ENCODE measurements at places on chromosomes 5 and 9.

- DNase-seq = no peak
These were observed 478.5 kb upstream of the KIF2A start for GRCh38 chr5:61827445-61827975.

DNA sequence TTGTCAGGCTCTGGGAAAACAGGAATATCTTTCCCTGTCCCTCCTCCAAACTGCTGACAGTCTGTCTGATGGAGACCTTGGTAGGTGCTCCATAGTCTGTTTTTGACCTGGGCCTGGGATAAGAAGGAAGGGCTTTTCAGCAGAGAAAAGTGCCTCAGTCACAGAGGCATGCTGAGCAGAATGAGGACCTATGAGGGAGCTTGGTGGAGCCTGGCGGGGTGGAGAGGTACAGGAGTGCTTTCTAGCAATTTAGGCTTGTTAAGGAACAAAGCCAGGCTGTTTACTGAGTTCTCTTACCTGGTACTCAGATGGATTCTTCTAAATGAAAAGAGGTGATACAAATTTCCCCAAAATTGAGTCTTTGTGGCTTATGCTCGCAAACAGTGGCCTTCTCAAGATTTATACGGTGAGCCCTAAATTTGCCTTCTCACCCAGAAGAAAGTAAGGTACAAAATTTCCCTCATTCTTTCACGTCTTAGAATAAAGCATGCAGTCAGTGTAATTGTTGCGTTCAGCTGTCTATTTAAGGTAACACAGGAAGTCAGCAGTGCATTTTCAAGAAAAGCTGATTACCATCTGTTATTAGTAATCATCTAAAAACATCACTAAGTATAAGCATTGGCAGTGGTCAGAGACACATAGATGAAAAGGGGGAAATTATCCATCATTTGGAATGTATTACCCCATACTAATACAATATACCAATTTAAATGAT, 28.6 kb upstream of the IL13 start:
- DNase-seq = no peak

- DNase-seq = peak; percentile 42
These were observed 40.2 kb downstream of the RASA1 start for GRCh38 chr5:87307796-87308423.

DNA sequence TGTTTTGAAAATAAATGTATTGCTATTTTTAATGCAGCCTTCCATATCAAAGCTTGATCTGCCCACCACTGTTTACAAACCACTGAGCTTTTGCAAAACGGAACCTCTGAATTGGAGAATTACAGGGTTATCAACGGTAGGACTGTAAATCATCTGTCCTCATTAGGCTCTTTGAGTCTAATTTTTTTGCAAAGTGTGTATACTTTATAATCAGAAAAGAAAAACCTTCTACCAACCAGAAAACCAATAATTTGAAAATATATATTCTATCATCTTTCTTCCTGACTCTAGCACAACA, 6.8 kb upstream of the SLC2A8 start:
- DNase-seq = no peak

DNA sequence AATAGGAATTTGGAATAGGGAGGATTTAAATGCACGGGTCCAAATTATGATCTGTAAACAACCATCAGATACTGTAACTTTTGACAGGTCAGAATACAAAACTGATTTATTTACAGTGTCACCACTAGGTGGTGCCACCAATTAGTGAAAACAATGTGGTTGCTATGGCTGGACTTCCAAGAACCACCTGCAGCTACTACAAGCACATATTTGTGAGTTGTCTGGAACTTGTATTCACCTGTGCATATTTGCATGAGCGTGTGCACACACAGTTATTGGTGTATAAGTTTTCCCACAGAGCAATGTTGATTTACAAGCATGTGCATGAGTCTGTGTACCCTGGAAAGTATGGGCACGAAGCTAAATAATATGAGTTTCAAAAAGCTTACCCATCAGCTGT, 3.0 kb upstream of the HRCT1 start:
- DNase-seq = peak; percentile 68

DNA sequence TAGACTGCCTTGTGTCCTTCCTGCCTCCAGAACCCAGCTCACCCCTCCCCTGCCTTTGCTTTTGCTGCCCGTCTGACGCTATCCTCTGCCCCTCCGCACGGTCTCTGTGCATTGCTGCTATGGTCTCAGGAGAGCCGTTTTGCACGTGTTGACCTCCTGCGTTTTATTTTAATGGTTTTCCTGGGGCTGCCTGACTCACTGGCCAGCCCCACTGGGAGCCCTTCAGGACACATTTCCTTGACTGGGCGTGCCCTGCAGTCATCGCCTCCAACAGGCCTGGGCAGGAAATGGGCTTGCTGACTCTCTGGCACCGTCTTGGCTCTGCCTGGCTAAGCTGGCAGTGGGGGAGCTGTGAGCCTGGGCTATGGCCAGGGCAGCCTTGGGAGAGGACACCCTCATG, 17.9 kb upstream of the ASS1 start:
- DNase-seq = no peak

DNA sequence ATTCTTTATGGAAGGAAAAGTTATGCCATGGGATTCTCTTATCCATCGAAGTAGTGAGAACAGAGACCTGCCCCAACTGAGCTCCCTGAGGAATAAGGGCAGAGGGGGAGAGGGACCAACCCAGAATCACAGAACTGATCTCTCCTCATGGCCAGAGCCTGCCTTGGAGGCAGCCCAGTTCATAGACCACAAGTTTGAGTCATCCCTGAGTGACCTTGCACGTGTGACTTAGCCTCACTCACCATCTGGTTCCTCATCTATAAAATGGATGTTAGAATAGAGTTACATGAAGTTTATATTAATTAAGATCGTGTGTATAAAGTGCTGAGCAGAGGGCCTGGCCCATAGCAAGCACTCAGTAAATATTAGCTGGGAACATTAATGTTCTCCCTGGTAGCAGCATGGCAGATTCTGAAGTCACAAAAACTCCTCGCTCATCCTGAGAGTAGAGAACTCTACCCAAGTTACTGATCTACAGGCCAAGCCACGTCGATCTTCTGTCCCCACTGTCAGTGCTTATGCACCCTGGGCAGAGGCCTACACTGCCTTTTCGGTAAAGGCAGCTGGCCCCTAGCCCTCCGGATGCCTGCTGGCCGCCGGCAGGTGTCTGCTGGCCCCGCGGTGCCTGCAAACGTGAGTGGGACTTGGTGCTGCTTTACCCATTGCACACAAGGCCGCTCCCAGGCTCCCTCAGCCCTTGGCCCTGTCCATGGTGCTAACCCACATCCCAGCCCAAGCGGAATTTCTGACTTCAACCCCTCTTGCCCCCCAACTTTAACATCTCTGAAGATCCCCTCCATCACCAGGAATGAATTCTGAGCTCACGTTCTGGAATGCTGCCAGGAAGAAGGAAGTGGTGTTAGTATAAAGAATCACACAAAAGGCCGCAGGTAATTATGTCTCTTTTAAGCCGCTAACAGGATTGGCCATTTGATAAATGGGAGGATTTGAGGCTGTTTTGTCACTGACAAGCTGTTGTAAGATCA, 61.1 kb upstream of the ARAP3 start:
- peak; percentile 75 for DNase-seq

- peak; percentile 6 for DNase-seq
These were observed 242.3 kb upstream of the PTGER4 start for GRCh38 chr5:40437452-40437861.

GRCh38 chr5:142973932-142974331, 203.8 kb downstream of the ARHGAP26 start:
- DNase-seq = no peak

- no peak for DNase-seq
These were observed 9.7 kb downstream of the DCANP1 start for GRCh38 chr5:135437422-135437795.

GRCh38 chr9:34674440-34674839, 12.0 kb upstream of the CCL27 start:
- no peak for DNase-seq

DNA sequence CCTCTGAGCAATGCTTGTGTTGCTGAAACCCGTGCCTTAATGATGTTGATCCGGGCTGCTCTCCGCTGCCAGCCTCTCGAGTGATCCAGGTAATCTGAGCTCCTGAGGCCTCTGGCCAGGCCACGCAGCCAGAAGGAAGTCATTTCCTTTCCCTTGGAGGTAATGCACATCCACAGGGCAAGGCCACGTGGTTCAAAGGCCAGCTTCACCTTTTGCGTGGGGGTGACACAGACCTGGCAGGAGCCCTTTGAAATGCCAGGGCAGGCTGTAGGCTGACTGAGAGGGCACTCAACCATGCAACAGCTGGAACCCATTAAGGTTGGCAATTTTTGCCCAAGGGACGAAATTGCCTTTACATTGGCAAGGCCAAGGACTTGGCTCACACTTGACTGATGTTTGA, 80.4 kb downstream of the LIX1 start:
- DNase-seq = no peak

GRCh38 chr9:33109850-33110595, 33.5 kb upstream of the SMU1 start:
- DNase-seq = no peak

DNA sequence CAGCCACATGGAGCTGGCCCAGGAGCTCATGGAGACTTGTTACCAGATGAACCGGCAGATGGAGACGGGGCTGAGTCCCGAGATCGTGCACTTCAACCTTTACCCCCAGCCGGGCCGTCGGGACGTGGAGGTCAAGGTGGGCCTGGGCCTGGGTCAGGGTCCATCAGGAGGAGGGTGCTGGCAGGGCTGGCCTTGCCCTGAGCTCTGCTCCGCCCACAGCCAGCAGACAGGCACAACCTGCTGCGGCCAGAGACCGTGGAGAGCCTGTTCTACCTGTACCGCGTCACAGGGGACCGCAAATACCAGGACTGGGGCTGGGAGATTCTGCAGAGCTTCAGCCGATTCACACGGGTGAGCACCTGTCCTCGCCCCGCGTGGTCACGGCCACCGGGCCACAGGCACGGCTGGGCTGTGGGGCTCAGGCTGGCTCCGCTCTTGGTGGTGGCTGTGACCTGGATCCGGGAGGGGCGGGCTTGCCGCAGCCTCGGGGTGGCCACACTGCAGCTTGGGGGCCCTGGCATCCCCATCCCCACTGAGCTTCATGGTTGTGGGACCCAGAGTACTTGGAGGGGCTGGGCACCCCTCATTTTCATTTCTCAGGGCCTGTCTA, 7.1 kb downstream of the DPP7 start:
- DNase-seq = no peak

DNA sequence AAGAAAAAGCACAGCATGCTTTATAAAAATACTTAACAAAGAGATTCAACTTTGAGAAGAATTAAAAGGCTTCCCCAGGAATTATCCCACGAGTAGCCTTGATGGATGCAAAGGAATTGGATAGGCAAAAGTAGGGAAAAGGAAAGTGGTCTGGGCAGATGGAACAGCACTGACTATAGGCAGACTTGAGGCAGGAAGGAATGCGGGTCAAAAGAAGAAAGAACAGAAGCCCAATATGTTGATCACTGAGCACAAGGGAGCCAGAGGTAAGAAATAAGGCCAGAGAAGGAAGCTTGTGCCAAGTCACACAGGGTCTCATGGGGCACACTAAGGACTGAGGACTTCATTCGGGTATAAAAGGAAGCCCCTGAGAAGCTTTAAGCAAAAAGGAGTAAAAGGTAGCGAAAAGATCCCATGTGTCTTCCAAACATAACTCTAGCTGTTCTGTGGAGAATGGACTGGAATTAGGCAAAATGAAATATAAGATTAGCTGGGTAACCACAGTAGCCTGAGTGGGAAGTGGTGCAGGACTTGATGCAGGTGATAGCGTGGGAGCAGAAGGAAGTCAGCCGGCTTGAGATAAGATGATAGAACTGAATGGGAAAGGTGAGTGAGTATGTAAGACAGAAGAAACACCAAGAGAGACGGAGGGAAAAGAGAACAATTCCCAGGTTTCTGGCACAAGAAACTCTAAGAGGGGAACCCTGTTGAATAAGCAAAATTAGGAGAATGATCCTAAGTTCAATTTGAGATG, 106.6 kb downstream of the DENND1A start:
- no peak for DNase-seq

- DNase-seq = no peak
These were observed 293.2 kb upstream of the KLF4 start for GRCh38 chr9:107782789-107783188.

DNA sequence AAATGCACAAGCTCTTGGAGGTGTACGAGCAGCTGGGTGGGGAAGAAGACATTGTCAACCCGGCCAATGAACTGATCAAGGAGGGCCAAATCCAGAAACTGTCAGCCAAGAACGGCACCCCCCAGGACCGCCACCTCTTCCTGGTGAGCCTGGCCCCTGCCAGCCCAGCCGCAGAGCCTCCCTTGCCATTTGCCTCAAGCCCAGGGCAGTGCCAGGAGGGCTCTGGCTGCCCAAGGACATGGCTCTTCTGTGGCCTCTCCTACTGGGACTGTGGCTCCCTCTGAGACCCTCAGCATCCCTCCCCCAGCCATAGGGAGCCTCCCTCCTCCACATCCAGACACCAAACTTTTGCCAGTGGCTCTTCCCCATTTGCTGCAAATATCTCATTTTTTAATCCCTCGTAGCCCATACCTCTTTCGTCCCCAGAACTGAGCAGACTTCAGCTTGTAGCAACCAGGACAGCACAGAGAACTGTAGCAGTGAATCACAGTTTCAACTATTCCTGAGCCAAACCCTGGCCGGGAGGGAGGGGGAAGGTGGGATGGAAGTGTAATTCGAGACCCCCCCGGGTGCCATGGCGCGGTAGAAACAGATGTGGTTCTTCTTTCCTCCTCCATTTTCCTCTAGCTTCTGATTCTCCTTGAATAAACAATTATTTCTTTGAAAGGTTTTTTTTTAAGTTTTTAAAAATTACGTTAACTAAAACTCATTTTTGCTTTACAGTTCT, 44.5 kb upstream of the SUSD3 start:
- no peak for DNase-seq

- DNase-seq = no peak
These were observed 64.7 kb downstream of the BARX1 start for GRCh38 chr9:93890436-93890935.

DNA sequence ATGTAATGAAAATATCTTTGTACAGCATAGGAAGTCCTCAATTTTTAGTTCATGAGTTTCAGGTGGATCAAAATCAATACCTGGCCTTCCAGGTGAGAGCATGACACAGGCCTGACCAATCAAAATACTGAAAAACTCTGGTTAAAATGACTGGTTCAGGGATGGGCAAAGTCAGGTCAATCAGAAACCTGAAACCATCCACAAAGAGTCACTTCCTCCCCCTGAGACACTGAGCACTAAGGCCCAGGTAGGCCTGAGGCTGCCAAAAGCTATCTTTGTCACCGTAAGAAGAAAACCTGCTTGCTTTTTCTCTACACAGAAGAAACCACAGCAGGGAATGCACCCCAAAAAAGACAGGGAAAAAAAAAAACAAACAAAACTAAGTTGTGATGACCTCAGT, 444.8 kb downstream of the TLR4 start:
- peak; percentile 3 for DNase-seq

DNA sequence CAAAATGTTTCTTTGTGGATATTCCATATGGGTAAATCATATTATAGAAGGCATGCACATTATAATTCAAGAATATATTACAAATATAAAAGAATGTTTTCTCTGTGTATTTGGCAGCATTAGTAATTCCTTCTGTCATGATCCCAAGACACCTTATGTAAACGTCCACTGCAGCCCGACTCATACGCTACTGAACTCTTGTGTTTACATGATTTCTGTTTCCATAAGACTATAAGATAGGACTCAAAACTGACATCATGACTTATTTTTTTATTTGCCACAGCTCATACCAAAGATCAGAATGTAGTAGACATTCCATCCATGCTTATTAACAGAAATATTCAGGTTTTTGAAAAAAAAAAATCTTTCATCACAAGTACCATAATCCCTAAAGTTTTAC, 234.1 kb downstream of the AP3B1 start:
- DNase-seq = no peak

- no peak for DNase-seq
These were observed 24.2 kb downstream of the TCF7 start for GRCh38 chr5:134138416-134139376.

GRCh38 chr5:142669477-142669876, 16.4 kb downstream of the FGF1 start:
- DNase-seq = no peak

- DNase-seq = no peak
These were observed 1061.0 kb downstream of the NR2F1-AS1 start for GRCh38 chr5:92519811-92520632.

All from mesendoderm (in vitro differentiated cells).